Hair follicular keratinocyte (primary cell): ENCODE measurements at places on chromosomes 5 and 9. TPM values are rescaled to one million over a fixed set of nuclear protein-coding genes. Genes with fewer than 3 reads are reported as not detected.

The IRX1 gene
- 40.1 and 41.2 TPM in 2 replicates for total RNA-seq

The C9orf153 gene
- not detected in 2 replicates for total RNA-seq

The SH3TC2 gene
- 6.8 and 12.1 TPM in 2 replicates for total RNA-seq

The CCNO gene
- total RNA-seq: 8.5 and 8.8 TPM in 2 replicates

The DRD1 gene
- not detected in 2 replicates for total RNA-seq

The C6 gene
- total RNA-seq: not detected in 2 replicates

The POLK gene
- 7.7 and 12.8 TPM in 2 replicates for total RNA-seq

The GABRA1 gene
- not detected in 2 replicates for total RNA-seq

The SH3GL2 gene
- not detected in 2 replicates for total RNA-seq

The PDE8B gene
- not detected in 2 replicates for total RNA-seq

The MLANA gene
- not detected in 2 replicates for total RNA-seq

The COL15A1 gene
- total RNA-seq: not detected in 2 replicates

The SLC4A9 gene
- total RNA-seq: not detected in 2 replicates

The TRMT10B gene
- 2.0 and 4.9 TPM in 2 replicates for total RNA-seq

The EGFLAM gene
- total RNA-seq: 0.31 and 1.1 TPM in 2 replicates

The PCDHB7 gene
- not detected in 2 replicates for total RNA-seq

The DMRTA1 gene
- total RNA-seq: 0.62 and 0.84 TPM in 2 replicates

The ANKRD18A gene
- total RNA-seq: 0.27 and 0.70 TPM in 2 replicates

The PCAT7 gene
- total RNA-seq: not detected in 2 replicates

The AJM1 gene
- 0.87 and 2.0 TPM in 2 replicates for total RNA-seq

The DDX4 gene
- total RNA-seq: not detected in 2 replicates

The NR5A1 gene
- not detected in 2 replicates for total RNA-seq

The TMEM215 gene
- total RNA-seq: not detected in 2 replicates

The TIMD4 gene
- not detected in 2 replicates for total RNA-seq

The FOXD4L3 gene
- total RNA-seq: not detected in 2 replicates

The MPDZ gene
- 5.8 and 16.8 TPM in 2 replicates for total RNA-seq

The FCN2 gene
- total RNA-seq: not detected in 2 replicates

The ODF2 gene
- 26.6 and 44.8 TPM in 2 replicates for total RNA-seq

The TAF1L gene
- not detected in 2 replicates for total RNA-seq

The CDHR2 gene
- not detected in 2 replicates for total RNA-seq

The TAS2R1 gene
- not detected in 2 replicates for total RNA-seq
